Activated CD4-positive, alpha-beta T cell treated with anti-CD3 and anti-CD28 coated beads, Interleukin-2, amount 50 U/mL, for 24 hours (primary cell): ENCODE measurements at places on chromosomes 6 and 20.
A peak's percentile ranks its signal among the peaks of the same experiment; 100 is the strongest.

- DNase-seq: no peak
Measured at GRCh38 chr6:127267646-127268625, 1.3 kb downstream of the RNF146 start.

GRCh38 chr6:89563866-89564265 is 74.7 kb downstream of the LYRM2 start:
- DNase-seq: no peak

GRCh38 chr6:44024574-44025219 is 102.6 kb downstream of the MRPL14 start:
- no peak for DNase-seq

DNA sequence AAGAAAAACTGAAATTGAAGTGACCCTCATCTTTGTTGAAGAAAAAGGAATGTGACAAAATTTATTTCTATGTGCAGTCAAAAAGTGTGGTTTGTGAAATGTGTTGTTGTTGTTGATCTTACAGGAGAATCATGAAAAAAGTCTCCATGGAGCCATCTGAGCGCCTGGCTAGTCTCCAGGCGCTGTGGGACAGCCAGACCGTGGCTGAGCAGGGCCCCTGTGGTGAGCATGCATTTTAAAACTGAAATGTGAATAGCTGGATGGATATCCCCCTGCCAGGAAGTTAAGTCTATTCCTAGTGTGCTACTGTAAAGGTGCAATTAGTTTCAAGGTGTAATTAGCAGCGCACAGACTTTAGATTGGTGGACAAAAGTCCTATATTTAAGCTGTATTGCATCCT is 170.6 kb downstream of the CARMIL1 start:
- no peak for DNase-seq

DNA sequence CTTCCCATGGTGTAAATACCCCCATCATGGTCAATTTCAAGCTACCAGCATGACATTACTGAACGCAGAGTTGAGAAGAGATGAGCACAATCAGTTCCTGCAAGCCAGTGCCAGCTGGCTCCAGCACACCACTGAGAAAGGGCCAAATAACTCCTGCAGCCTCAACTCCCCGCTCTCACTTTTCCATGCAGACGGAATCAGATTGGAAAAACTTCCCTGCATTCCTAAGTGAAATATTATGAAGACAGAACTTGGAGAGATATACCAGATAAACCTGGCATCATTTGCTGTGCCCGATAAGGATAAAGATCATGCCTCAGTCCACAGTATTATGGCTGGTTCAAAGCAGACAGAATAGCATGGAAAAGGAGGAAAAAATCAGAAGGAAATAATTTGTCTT is 56.7 kb downstream of the FILIP1 start:
- DNase-seq: no peak

DNA sequence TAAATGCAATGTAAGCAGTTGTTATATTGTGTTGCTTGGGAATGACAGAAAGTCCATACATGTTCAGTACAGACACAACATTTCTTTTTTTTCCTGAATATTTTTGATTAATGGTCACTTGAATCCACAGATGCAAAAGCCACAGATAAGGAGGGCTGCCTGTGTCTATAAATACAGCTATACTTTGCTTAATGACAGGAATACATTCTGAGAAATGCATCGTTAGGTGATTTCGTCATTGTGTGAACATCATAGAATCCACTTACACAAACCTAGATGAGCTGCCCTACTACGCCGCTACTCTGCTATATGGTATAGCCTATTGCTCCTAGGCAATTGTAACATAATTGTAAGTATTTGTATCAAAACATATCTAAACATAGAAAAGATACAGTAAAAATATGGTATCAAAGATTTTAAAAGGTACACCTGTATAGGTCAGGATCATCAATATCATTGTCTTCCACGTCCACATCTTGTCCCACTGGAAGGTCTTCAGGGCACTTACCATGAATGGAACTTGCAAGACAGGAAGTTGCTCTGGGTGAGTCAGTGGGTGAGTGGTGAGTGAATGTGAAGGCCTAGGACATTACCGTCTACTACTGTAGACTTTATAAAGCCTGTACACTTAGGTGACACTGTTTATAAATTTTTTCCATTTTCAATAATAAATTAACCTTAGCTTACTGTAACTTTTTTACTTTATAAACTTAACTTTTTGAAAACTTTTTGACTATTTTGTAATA is 27.9 kb upstream of the POPDC3 start:
- no peak for DNase-seq

DNA sequence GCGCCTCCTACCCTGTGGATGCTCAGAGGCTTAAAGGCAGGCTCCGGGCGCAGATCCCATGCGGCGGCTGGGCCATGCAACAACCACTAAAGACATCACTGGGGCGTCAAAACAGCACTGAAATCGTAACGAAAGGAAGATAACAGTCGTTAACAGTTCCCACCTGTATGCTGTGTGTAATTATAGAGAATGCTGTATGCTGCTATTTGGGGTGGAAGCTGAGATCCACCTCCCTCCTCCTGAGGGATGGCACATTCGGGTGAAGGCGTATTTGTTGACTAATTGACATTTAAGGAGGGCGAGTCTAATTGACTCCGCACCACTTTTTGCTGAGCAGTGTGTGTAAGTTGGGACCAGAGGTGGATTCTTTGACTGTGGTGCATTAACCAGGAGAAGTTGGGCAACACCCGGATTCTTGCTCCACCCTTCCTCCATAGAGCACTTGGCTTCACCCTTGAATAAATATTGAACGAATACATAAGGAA is 687 bp downstream of the SLC35A1 start:
- peak; percentile 38 for DNase-seq

GRCh38 chr6:80789912-80790570 is 683.6 kb downstream of the BCKDHB start:
- no peak for DNase-seq

GRCh38 chr20:62732842-62733525 is 24.3 kb downstream of the NTSR1 start:
- DNase-seq: no peak
